ENCODE measurements at places on chromosomes 11 and 22.

GRCh38 chr22:25722626-25723025 lies 19.4 kb upstream of the MYO18B start:
- DNase-seq = no peak

GRCh38 chr11:57458410-57459163 lies 1.7 kb upstream of the RTN4RL2 start:
- DNase-seq = no peak

GRCh38 chr11:40187295-40187694 lies 1272.2 kb downstream of the LRRC4C start:
- DNase-seq = no peak

DNA sequence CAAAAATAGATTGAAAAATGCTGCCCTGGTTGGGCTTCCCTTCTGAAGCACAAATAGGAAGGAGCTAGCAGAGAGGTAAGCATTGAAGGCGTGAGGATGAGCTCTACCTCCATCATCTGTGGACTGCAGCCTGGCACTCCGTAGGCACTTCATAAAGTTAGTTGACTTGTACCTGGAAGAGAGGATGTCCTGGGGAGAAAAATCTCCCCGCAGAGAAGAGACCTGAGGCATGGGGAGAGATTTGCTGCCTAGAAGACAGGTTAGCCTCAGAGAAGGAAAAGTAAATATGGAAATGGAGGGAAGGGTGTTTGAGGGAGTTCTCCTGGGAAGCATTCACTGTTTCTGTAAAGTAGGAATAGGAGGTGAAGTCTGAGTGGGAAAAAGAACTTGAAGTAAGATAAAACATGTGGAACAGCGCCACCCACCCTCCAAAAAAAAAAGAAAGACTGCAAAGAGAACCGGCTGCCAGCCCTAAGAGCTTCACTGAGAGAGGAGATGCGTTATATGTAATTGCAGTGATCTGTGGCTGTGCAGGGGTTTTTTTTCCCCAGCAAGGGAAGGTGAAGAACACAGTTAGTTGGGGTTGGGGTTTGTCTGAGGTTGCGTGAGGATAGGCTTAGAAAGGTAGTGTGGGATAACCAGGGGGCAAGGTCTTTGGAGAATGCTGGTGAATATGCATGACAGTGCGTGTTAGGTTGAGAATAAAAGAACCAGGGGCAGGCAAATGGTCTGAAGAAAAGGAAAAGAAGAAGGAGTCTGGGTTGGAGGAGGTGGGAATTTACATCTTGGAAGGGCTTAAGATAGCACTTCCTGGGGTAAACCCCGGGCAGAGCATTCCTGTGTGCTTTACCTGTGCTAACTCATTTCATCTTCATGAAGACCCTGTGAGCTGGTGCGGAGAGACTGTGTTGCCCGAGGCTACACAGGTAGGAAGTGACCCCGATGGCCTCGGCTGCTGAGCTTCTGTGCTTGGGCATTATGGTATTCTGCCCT lies 16.0 kb downstream of the TNRC6B start:
- no peak for DNase-seq

GRCh38 chr22:37617431-37617830 lies 8.8 kb downstream of the GGA1 start:
- no peak for DNase-seq

- DNase-seq = no peak
Measured at GRCh38 chr22:44661070-44661469, 40.9 kb upstream of the PRR5 start.

DNA sequence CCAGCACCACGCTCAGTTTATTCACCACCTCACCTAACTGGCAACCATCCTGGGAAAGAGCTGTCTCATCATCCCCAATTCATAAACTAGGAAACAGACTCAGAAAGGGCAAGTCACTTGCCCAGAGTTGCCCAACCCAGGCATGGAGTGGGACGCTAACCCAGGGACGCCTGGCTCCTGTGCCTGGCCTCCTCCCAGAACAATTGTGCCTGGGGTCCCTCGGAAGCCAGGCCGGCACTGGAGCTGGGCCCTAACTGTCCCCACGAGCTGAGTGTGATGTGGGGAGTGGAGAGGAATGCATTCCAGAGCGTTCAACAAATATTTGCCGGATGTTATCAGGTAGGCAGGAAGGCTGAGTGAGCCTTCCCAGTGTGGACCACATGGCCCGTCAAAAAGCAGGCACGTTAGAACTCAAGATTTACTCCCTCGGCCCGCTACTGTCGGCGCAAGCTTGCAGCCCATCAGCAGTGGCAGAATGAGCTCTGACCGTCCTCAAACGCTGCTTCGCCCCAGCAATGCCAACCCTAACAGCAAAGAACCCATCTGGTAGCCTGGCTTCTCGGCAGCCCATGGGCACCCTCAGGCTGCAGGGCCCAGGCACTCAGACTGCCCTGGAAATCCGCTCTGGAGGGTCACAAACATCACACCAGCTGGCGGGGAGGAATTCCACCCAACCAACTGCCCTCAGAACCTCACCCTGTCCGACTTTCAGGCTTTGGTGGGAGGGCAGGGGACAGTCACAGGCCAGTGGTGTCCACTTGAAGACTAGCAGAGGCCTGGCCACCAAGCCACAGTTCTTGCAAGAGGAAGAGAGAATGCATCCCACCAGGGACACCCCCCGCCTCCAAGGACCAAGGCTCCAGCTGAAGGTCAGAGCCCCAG lies 35.6 kb downstream of the MYH9 start:
- no peak for DNase-seq

DNA sequence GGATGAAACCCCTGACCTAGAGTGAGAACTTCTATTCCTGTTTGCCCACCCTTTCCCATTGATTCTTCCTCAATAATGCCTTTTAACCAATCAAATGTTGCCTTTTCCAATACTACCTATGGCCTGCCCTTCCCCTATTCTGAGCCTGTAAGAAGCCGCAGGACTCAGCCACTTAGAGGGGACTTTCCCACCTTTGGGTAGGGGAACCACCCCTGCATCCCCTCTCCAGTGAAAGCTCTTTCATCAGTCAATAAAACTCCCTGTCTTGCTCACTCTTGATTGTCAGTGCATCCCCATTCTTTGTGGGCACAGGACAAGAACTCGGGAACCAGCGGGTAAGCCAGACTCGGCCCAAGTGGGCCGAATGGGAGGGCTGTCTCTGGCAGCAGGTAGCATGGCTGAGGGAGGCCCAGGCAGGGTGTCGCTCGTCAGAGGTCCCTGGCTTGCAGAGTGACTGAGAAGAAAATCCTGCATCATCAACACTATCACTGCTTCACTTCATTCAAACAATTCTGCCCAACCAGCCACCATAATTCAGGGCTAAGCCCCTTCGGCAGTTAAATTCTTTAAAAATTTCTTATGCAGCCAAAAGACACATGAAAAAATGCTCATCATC lies 30.4 kb downstream of the LDHAL6A start:
- DNase-seq = no peak

DNA sequence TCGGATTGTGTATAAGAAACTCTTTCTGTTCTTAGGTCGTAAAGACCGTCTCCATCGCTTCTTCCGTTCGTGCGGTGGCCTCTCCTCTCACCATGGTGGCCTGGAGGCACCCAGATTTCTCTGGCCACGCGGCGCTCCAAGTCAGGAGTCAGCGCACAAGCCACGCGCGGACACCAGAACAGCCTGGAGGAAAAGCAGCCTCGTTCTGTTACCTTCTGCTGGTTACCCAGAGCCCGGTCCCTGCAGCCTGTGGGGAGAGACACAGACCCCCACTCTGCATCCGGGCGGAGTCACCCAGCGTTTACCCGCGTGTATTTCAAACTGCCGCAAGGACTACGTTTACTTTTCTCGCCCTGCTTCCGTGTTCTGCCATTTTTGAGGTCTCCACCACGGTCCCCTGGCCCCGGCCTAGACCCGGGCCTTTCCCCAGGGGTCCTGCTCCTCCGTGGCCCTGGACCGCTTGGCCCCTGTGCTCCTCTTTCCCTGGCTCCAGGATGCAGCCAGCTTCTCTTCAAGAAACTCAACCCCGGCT lies 776.1 kb downstream of the BRD1 start:
- DNase-seq = no peak

GRCh38 chr22:25404556-25404927 lies 159.9 kb upstream of the GRK3 start:
- DNase-seq = no peak

DNA sequence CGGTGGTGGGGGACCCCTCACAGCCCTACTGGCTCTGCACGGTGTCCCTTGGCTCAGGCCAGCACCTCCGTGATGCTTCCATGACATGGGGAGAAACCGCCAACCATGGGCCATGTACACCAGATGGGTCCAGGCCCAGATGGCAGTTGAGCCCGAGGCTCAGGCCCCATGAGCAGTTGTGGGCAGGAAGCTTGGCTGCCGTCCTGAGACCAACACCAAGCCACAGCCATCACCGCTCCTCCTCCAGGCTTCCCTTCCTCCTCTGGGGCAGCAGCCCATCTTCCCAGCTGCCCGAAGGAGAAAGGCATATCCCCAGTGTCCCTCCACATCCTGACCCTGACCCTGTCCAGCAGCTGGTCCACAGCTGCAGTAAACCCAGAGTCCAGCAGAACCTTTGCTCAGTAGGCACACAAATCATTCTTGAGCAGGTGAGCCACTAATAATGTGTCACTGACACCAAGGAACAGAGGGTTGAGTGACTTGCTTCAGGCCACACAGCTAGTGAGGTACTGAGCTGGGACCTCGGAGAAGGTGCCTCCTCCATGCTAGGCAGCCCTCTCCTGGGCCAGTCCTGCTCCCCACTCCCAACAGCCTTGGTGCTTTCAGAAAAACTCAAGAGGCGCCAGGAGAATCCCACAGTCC lies 204.9 kb downstream of the CTTN start:
- no peak for DNase-seq

DNA sequence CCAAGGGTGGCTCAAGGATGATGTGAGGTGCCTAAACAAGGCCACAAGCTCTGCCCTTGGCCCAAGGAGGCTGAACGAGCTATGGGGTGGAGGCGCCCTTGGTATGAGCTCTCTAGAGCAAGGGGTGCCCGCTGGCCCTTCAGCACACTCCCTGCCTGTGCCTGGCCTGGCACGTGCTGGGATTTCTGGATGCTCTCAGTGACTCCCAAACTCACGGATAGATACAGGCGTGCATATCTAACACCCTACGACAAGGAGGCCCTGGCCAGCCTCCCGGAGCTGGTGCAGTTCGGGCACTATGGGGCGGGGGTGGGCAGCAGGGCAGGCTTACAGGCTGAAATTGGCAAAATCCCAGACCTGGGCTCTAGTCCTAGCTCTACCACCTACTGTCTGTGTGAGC lies 30.6 kb downstream of the SCUBE1 start:
- DNase-seq = no peak

DNA sequence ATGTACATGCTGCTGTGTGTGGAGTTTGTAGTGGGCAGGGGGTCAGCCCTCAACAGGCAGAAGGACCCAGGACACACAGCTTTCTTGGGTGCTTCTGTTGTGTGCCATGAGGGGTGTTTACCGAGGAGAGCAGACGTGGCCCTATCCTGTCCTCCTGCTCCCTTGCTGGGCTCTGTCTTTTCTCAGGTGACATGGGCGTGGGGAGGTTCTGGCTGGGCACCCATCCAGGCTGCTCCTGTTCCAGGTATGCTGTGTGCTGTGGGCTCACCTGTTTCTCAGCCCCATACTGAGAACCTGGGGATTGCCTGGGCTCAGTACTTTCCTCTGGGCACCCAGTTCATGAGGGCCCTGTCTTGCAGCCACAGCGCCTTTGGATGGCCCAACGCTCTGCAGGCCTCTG lies 23.3 kb downstream of the MICALL1 start:
- no peak for DNase-seq

GRCh38 chr11:110463153-110463552 lies 33.4 kb downstream of the FDX1 start:
- no peak for DNase-seq

GRCh38 chr11:24896118-24896835 lies 399.4 kb downstream of the LUZP2 start:
- DNase-seq = peak; percentile 61

- DNase-seq = no peak
Measured at GRCh38 chr11:96199563-96200025, 143.4 kb downstream of the MAML2 start.

DNA sequence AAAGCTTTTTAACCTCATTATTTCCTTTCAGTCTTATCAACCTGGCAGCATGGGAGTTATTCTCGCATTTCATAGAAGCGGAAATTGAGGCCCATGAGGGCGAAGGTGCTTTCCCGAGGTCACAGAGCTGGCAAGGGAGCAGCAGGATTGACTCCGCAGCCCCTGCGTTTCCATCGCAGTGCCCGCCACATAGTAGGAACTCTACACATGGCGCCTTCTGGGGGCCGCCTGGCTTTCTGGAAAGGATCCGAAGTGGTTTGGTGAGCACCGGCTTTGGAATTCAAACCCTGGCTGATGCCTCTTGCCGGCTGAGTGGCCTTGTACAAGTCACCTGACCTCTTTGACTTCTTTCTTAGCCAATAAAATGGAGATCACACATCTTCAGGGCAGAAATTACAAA lies 93.4 kb downstream of the CEP164 start:
- DNase-seq = no peak

DNA sequence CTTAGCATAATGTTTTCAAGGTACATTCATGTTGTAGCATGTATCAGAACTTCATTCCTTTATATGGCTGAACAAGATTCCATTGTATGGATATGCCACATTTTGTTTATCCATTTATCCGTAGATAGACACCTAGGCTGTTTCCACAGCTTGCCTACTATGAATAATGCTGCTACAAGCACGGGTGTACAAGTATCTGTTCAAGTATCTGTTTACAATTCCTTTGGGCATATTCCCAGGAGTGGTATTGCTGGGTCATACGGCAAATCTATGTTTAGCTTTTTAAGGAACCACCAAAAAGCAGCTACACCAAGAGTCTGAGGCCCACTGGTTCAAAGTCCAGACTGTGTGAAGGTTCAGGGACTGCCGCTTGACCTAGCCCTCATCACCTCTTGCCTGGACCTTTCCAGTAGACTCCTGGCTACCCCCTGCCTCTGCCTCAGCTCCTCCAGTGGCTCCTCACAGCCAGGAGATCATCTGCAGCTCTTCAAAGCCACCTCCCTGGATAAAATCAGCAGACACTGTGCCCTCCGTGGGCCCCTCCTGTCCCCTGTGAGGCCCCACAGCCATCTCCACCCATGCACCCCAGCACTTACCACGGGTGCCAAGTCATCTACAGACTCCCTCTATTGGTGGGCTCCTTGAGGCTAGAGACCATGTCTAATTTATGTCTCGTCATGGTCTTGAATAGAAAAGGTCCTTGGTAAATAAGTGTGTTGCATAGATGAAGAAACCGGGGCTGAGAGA lies 160.3 kb downstream of the MN1 start:
- DNase-seq = no peak

DNA sequence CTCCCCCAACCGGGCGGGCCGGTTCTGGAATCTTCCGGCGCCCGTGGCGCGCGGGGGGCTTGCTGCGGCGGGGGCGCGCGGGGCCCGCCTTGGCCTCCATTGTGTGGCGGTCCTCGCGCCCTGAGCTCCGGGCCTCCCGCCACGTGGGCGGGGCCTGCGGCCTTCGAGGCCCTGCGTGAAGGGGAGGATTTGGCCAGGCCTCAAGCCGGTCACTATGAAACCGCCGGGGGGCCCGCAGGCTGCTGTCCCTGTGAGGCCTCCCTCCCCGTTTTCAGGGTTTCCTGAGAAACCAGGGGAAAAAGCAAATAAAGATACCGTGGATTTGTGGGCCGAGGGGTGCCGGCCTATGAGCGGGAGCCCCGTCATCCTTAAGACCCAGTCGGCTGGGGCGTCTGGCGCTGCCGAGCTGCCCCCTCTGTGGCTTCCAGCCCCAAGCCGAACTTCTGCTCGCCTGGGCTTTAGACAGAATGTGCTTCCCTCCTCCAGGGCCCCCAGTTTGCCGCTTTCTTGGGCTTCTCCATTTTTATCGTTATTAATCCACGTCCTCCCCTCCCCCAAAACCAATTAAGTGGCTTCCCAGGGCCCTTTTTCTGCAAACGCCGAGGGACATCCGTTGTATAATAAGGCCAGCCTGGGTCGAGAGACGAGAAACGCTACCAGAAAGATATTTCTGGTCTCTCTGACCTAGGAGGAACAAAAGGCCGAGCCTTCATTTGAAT lies 602 bp downstream of the EWSR1 start:
- DNase-seq = peak; percentile 85

Data from left forelimb (tissue), 1 donor.